ENCODE measurements at places on chromosomes 3 and 15. TPM values are rescaled to one million over a fixed set of nuclear protein-coding genes. Genes with fewer than 3 reads are reported as not detected.

GRCh38 chr15:79978655-79979514 is 7.9 kb upstream of the BCL2A1 start:
- H3K27ac ChIP-seq: peak overlapping the region; percentile 68
- no peak overlapping the region for H3K4me3 ChIP-seq

The GRAMD1C gene
- 6.7 TPM for total RNA-seq

GRCh38 chr3:155032918-155033317 is 47.2 kb upstream of the MME start:
- H3K4me3 ChIP-seq: peak overlapping the region; percentile 4
- H3K27me3 ChIP-seq: peaks cover 1% of the 10 kb centered on the region
- DNase-seq: peak; percentile 26
- H3K4me1 ChIP-seq: peaks cover 36% of the 10 kb centered on the region
- no peaks in the 10 kb centered on the region for H3K36me3 ChIP-seq

DNA sequence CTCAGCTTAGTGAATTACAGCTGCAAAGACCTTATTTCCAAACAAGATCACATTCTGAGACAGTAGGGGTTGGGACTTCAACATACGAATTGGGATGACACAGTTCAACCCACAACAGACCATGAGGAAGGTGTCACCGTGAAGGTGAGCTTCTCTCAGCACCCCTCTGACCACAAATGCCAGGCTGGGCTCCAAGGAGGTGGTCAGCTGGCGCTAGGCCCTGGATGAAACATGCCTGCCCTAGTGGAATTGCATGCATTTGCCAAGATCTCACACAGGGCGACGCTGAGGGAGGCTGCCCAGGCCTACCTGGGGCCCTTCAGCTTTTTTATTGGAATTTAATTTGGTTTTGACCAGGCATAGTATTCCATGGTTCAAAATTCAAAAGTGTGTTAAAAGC is 1.8 kb downstream of the CFAP100 start:
- no peak overlapping the region for H3K4me3 ChIP-seq
- H3K36me3 ChIP-seq: no peaks in the 10 kb centered on the region
- no peaks in the 10 kb centered on the region for H3K4me1 ChIP-seq
- H3K27me3 ChIP-seq: peaks cover 41% of the 10 kb centered on the region
- H3K27ac ChIP-seq: no peak overlapping the region

DNA sequence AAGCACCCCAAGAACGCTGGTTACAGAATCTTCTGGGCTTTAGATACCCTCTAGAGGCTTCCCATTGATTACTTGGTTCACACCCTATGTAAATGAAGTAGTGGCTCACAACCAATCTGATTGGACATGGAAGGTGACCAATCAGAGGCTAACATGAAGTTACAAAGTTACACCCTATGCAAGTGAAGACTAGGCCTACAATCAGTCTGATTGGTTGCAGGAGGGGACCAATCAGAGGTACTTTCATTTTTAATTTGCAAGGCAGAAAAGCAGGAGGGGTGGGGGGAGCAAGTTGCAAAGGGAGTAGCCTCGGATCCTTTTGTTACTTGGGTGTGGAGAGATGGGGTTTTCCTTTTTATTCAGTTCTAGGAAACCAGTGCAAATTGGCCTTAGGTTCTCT is 11.1 kb upstream of the RTP2 start:
- H3K36me3 ChIP-seq: no peaks in the 10 kb centered on the region
- DNase-seq: peak; percentile 53
- no peak overlapping the region for H3K27ac ChIP-seq
- H3K4me3 ChIP-seq: peak overlapping the region; percentile 4
- peaks cover 3% of the 10 kb centered on the region for H3K27me3 ChIP-seq

GRCh38 chr15:49621401-49621811 is 558 bp downstream of the DTWD1 start:
- peak overlapping the region; percentile 98 for H3K27ac ChIP-seq
- H3K36me3 ChIP-seq: peaks cover 48% of the 10 kb centered on the region
- H3K4me1 ChIP-seq: peaks cover 73% of the 10 kb centered on the region
- peak overlapping the region; percentile 98 for H3K4me3 ChIP-seq
- DNase-seq: no peak

- peaks cover 7% of the 10 kb centered on the region for H3K4me1 ChIP-seq
- H3K27ac ChIP-seq: no peak overlapping the region
- H3K27me3 ChIP-seq: peaks cover 3% of the 10 kb centered on the region
- peaks cover 44% of the 10 kb centered on the region for H3K36me3 ChIP-seq
- no peak overlapping the region for H3K4me3 ChIP-seq
These were observed 59.6 kb downstream of the CCDC66 start for GRCh38 chr3:56616478-56617006.

The MKRN2OS gene
- not detected for total RNA-seq

GRCh38 chr3:113265231-113265630 is 53.9 kb downstream of the BOC start:
- no peak overlapping the region for H3K4me3 ChIP-seq
- H3K27me3 ChIP-seq: peaks cover 1% of the 10 kb centered on the region

GRCh38 chr15:72835294-72835890 is 51.8 kb upstream of the ADPGK start:
- no peaks in the 10 kb centered on the region for H3K4me1 ChIP-seq
- no peak for DNase-seq
- no peak overlapping the region for H3K27ac ChIP-seq
- H3K27me3 ChIP-seq: peaks cover 14% of the 10 kb centered on the region

DNA sequence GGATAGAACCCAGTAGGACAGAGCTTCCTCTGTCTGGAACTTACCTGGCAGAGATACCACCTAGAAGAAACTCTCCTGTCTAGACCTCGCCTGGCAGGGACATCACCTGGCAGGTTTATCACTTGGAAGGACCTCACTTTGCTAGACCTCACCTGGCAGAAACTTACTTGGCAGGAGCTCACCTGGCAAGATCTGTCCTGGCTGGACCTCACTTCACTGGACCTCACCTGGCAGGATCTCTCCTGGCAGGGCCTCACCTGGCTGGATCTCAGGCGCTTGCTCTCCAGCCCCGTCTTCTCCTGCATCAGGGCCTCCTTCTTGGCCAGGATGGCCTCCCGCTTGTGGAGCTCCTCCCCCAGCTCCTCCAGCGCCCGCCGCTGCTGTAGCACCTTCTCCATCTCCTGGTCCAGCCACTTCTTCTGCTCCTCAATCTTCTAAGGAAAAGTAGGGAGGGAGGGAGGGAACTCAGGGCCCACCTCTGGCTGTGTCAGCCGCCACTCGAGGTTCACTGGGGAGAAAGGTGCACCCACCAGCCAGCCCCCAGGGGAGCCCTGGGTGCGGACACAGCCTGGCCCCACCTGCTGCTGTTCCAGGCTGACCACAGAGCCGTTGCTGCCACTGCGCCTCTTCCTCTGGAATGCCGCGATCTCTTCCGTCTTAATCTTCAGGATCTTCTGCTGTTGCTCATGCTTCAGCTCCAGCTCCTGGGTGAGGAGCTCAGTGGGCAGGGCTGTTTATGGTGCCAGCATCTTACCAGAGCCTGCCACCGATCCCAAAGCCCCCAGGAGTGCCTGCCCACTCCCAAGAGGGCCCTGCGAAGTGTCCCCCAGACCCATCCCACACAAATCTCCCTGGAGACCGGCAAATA is 22.5 kb downstream of the KIF7 start:
- H3K27ac ChIP-seq: no peak overlapping the region
- peaks cover 4% of the 10 kb centered on the region for H3K27me3 ChIP-seq
- H3K36me3 ChIP-seq: peaks cover 53% of the 10 kb centered on the region
- no peak for DNase-seq
- no peak overlapping the region for H3K4me3 ChIP-seq

DNA sequence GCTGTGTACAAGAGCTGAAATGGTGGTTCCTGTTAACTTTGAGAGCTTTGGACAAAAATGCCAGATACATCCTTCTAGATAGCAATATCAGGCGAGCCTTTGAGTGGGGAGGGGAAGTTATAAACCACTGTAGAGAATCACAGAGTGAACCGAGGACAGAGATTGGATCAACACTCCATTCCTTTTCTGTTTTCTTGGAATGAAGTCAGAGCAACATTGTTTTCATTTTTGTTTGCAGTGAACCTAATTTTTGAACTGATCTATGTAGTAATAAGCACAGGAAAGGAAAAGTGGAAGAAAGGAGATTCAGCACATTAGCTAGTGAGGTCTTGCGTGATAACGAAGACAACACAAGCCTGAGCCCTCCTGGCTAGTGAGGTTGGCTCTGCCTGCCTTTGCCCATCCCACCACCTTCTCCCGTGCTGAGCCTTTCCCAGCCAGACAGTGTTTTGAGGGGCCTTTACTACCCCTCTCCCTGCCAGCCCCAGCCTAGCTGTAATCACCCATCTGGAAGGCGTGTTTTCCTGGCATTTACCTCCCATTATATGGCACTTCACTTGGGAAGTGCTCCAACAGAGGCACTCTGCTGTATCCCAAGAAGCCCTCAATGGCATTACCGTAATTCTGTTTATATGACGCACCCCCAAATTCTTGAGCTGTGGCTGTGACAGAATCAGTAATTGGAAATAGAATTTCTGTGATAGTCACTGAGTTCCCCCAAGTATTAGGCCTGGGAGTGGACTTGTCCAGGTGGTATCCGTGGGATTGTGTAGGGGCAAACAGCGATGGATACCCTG is 129.8 kb downstream of the CACNA1D start:
- no peaks in the 10 kb centered on the region for H3K4me1 ChIP-seq
- no peak overlapping the region for H3K27ac ChIP-seq
- H3K36me3 ChIP-seq: no peaks in the 10 kb centered on the region
- H3K27me3 ChIP-seq: peaks cover 16% of the 10 kb centered on the region

The STOML1 gene
- total RNA-seq: 30.6 TPM

- no peak overlapping the region for H3K27ac ChIP-seq
- H3K36me3 ChIP-seq: peaks cover 3% of the 10 kb centered on the region
- peaks cover 13% of the 10 kb centered on the region for H3K27me3 ChIP-seq
- DNase-seq: no peak
- peaks cover 23% of the 10 kb centered on the region for H3K4me1 ChIP-seq
These were observed 3.0 kb upstream of the ATOSA start for GRCh38 chr15:52682200-52682599.

DNA sequence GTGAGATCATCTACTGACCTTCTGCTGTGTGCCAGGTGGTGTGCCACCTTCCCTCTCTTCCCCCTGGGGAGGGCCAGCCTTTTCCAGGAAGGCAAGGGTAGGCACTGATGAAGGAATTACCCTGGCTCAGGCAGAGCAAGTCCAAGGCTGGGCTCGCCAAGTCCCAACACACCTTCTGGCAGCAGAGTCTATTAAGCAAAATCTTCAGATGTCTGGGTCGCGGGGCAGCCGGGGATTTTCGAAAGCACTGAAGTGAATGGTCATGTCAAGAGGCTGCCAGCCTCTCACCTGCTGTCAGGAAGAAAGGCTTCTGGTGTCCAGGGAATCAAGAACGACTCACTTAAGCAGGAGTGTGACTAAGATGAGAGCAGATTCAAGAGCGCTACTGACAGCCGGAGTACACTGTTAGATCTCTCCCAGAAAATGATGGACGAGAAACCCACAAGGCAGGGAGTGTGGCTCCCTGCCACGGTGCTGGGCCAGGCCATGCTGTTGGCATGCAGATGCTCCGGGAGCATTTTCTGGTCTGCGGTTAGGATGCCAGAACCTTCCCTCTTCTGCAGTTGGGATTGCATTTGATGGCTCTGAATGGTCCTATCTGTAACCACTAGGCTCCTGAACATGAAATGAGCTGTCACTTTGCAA is 479.8 kb downstream of the SHQ1 start:
- H3K36me3 ChIP-seq: no peaks in the 10 kb centered on the region
- DNase-seq: no peak
- no peak overlapping the region for H3K4me3 ChIP-seq
- no peak overlapping the region for H3K27ac ChIP-seq

DNA sequence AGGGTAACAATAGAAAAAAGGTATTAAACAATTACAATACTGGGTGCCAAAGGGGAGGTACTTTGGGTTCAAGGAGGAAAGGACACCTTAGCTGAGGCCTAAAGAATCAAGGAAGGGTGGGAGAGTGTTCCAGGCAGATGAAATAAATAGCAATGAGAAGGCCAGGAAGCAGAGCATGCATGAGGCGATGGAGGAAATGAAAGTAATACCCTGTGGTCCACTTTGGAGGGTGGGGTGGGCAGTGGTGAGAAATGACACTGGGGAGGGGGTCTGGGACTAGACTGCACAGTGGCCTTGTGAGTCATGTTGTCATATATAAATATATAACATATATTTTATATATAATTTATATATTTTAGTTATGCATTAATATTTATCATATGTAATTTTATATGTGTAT is 55.9 kb downstream of the BHLHE40 start:
- no peak for DNase-seq
- no peak overlapping the region for H3K27ac ChIP-seq
- H3K4me3 ChIP-seq: no peak overlapping the region
- no peaks in the 10 kb centered on the region for H3K36me3 ChIP-seq
- no peaks in the 10 kb centered on the region for H3K27me3 ChIP-seq

The LOXL1 gene
- 272 TPM for total RNA-seq

GRCh38 chr3:69297501-69297900 is 88.4 kb downstream of the FRMD4B start:
- no peak overlapping the region for H3K4me3 ChIP-seq
- no peaks in the 10 kb centered on the region for H3K36me3 ChIP-seq
- H3K4me1 ChIP-seq: peaks cover 17% of the 10 kb centered on the region
- DNase-seq: no peak

The GOLGA6L4 gene
- total RNA-seq: 1.2 TPM

- no peaks in the 10 kb centered on the region for H3K36me3 ChIP-seq
- H3K27me3 ChIP-seq: peaks cover 13% of the 10 kb centered on the region
These were observed 15.1 kb downstream of the GRIP2 start for GRCh38 chr3:14524920-14525660.

DNA sequence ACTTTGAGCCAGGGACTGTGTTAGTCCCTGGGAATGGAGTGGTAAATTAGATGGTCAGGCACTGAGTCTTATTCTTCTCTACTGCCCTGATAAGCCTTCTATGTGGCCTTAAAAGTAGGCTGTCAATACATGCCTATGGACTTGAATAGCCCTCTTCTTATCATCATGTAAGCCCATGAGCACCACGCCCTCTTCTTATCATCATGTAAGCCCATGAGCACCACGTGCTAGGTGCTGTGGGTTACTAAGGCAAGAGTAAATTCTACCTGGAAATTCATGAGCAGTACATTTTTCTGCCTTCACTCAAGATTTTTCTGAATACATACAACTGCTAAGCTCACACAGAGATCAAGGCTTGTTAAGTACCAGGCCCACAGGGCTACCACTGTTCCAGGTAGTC is 68.5 kb downstream of the DHX30 start:
- DNase-seq: no peak
- no peaks in the 10 kb centered on the region for H3K4me1 ChIP-seq
- H3K4me3 ChIP-seq: no peak overlapping the region
- peaks cover 54% of the 10 kb centered on the region for H3K36me3 ChIP-seq
- peaks cover 9% of the 10 kb centered on the region for H3K27me3 ChIP-seq
- no peak overlapping the region for H3K27ac ChIP-seq

DNA sequence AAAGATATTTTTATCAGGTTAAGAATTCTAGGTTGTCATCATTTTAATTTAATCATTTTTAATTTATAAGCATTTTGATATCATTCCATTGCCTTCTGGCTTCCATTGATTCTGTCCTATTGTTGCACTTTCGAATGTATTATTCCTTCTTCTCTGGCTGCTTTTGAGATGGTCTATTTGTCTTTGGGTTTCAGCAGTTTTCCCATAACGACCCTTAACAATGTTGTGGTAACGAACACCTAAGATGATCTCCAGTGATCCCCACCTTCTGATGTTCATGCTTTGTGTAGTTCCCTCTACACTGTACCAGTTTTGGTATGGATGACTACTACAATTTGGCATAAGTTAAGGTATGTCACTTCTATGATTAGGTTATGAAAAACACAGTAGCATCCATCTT is 59.9 kb downstream of the MINAR1 start:
- no peaks in the 10 kb centered on the region for H3K36me3 ChIP-seq
- H3K27ac ChIP-seq: no peak overlapping the region
- peaks cover 5% of the 10 kb centered on the region for H3K27me3 ChIP-seq
- H3K4me3 ChIP-seq: no peak overlapping the region
- no peak for DNase-seq

The NTRK3 gene
- total RNA-seq: 0.02 TPM

GRCh38 chr15:72050700-72051099 is 67.2 kb downstream of the MYO9A start:
- H3K27me3 ChIP-seq: peaks cover 2% of the 10 kb centered on the region
- H3K27ac ChIP-seq: 0 out of 2 replicates have a peak overlapping the region, but pooled peaks have one; percentile 18
- H3K4me3 ChIP-seq: no peak overlapping the region

The C2CD4B gene
- total RNA-seq: not detected
